ENCODE measurements at places on chromosomes 3 and 15. TPM values are rescaled to one million over a fixed set of nuclear protein-coding genes. Genes with fewer than 3 reads are reported as not detected.

DNA sequence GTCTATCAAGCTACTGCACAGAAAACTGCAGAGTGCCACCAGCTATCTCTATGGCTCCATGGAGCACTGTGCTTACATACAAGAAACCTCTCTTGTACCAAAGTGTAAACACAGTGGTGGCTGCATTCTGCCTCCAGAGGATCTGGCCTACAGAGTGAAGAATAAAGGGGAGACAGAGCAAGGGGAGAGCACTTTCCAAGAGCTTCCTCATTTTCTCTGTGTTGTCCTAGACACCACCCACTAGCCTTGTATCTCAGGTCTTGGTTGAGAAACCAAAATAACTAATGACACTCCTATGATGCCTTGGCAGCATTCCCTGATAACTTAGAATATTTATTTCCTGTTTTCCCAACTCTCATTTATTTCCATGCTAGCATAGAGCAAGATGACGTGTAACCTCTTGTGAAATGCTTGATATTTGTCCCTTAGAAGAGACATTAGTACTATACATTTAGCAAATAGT is 56.9 kb upstream of the PHLDB2 start:
- H3K27ac ChIP-seq: peak overlapping the region; percentile 89
- DNase-seq: peak; percentile 19
- H3K4me1 ChIP-seq: no peaks in the 10 kb centered on the region
- H3K27me3 ChIP-seq: no peaks in the 10 kb centered on the region

GRCh38 chr3:132285620-132285945 is 31.6 kb upstream of the ACP3 start:
- H3K4me3 ChIP-seq: no peak overlapping the region
- H3K36me3 ChIP-seq: no peaks in the 10 kb centered on the region
- DNase-seq: peak; percentile 26
- peaks cover 24% of the 10 kb centered on the region for H3K4me1 ChIP-seq
- peak overlapping the region; percentile 81 for H3K27ac ChIP-seq

Gene MYRIP
- 0.80 TPM for total RNA-seq

DNA sequence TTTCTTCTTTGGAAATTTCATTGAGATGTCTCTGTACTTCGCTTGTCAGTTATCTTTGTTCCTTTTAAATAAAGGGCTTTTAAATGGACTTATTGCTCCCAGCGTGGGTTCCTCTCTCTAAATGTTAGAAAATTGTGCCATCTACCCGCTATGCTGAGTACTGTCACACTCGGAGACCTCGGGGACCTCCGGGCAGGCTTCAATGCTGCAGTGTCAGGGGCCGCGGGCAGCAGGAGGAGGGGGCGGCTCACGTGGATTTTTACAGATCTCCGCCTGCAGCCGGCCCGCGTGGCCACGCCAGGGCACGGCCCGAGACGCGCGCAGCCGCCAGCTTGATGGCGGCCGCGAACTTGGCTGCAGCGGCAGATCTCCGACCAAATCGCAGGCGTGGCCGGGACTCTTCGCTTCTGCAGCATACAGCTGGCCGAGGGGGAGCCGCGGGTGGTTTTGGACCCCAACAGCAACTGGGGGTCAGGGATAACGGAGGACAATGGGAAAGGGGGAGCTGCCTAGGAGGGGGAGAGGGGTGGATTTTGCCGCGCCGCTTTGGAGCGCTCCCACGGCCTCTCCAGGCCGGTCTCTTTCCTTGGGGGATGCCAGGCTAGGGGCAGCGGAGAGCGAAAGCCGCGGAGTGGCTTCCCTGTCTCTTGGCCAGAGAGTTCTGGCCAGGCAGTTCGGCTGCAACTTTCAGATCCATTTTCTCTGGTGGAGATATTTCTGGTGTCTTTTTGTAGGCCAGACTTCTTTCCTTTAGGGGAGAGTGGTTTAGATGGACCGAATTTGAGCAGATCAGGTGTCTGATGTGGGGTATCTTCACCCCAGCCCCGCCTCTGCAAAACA is 15.3 kb downstream of the NR2F2 start:
- peaks cover 42% of the 10 kb centered on the region for H3K4me1 ChIP-seq
- H3K4me3 ChIP-seq: no peak overlapping the region
- H3K27ac ChIP-seq: no peak overlapping the region
- no peaks in the 10 kb centered on the region for H3K36me3 ChIP-seq
- peaks cover 40% of the 10 kb centered on the region for H3K27me3 ChIP-seq

GRCh38 chr15:33086500-33087121 is 107.9 kb downstream of the FMN1 start:
- no peaks in the 10 kb centered on the region for H3K36me3 ChIP-seq
- no peaks in the 10 kb centered on the region for H3K4me1 ChIP-seq
- DNase-seq: peak; percentile 58

GRCh38 chr15:78684657-78685056 is 43.6 kb upstream of the CHRNB4 start:
- no peak for DNase-seq
- H3K4me1 ChIP-seq: peaks cover 5% of the 10 kb centered on the region
- no peak overlapping the region for H3K27ac ChIP-seq
- H3K27me3 ChIP-seq: no peaks in the 10 kb centered on the region
- no peak overlapping the region for H3K4me3 ChIP-seq

DNA sequence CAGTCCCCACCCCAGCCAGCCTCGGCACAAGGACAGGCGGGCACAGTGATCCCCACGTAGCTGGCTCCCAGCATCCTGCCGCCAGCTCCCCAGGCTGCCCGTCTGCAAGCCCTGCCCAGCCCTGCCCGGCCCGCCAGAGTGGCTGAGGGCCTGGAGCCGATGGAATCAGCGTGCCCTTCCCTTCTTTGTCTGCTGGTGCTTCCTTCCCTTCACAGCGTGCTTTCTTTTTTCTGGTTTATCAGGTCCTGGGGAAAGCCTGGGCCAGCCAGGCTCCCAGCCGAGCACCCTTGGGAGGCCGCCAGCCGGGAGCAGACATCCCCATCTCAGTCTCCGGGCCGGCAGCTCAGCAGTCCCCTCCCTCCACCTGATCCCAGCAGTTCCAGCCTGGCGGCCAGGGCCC is 54.7 kb upstream of the SMAD6 start:
- H3K27ac ChIP-seq: no peak overlapping the region
- H3K4me3 ChIP-seq: no peak overlapping the region
- peaks cover 16% of the 10 kb centered on the region for H3K4me1 ChIP-seq
- H3K36me3 ChIP-seq: no peaks in the 10 kb centered on the region
- H3K27me3 ChIP-seq: no peaks in the 10 kb centered on the region

DNA sequence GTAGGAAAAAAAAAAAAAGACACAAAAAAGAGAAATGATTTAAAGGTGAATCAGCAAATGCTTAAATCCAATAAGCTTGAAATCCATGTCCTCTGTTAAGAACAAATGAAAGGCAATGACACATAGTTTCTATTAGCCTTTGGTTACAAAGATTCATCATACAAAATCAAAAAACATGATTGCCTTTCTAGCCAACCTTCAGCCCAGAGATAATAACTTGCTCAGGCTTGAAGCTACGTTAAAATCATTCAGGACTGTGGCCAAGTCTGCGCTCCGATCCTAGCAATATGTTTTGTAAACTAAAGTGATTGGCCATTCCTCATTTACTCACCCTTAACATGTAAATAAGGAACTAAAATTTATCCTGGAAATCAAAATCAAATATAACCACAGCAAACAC is 556.7 kb downstream of the FGF12 start:
- no peak overlapping the region for H3K27ac ChIP-seq
- no peaks in the 10 kb centered on the region for H3K36me3 ChIP-seq
- no peak overlapping the region for H3K4me3 ChIP-seq

Gene BTLA
- total RNA-seq: not detected

Gene GOLGA6B
- 0.08 TPM for total RNA-seq

GRCh38 chr3:134796281-134797056 is 1.4 kb downstream of the EPHB1 start:
- H3K27me3 ChIP-seq: peaks cover 60% of the 10 kb centered on the region
- no peaks in the 10 kb centered on the region for H3K36me3 ChIP-seq
- H3K27ac ChIP-seq: no peak overlapping the region
- H3K4me1 ChIP-seq: no peaks in the 10 kb centered on the region
- peak overlapping the region; percentile 43 for H3K4me3 ChIP-seq

DNA sequence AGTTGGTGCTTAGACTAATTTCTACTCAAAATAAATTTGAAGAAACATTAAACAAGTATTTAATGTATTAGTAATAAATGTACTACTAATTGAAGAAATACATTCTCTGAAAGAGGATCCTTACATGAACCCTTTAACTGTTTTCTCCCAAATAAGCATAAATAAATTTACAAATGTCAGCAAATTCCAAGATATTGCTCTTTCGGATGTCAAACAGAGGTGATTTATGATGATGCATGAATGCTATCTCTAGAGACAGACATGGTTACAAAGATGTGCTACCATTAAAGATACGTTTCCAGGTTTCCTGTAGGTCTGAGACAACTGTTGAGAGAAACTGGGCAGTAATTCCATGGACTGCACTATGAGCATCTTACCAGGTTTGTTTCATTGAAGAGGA is 629 bp downstream of the GABRR3 start:
- DNase-seq: no peak
- no peaks in the 10 kb centered on the region for H3K36me3 ChIP-seq
- H3K27me3 ChIP-seq: no peaks in the 10 kb centered on the region
- no peak overlapping the region for H3K27ac ChIP-seq

Gene BSN
- 0.37 TPM for total RNA-seq

Gene ABHD17C
- 21.9 TPM for total RNA-seq

Gene TMEM40
- not detected for total RNA-seq

DNA sequence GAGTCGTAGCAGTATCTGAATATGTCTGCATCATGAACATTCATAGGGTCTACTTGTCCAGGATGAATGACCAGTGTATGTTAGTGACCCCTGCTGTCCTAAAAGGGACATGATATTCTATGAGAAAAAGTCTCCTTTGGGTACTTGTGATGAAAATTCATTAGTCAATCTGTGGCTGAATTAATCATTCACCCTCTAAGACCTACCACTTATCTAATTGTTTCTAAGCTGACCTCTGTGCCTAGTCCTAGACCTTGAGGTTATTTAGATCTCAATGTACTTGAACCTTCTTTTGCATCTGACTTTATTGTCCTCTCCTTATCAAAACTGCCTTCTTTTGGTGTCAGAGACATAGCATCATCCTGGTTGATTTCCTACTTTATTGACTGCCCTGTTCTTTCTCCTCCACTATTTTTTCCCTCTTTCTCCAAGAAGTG is 799.3 kb downstream of the DIPK2A start:
- H3K27me3 ChIP-seq: no peaks in the 10 kb centered on the region
- H3K4me3 ChIP-seq: no peak overlapping the region
- H3K4me1 ChIP-seq: no peaks in the 10 kb centered on the region

Gene FBXW12
- total RNA-seq: not detected

- H3K36me3 ChIP-seq: no peaks in the 10 kb centered on the region
- H3K4me1 ChIP-seq: no peaks in the 10 kb centered on the region
- H3K4me3 ChIP-seq: no peak overlapping the region
- H3K27ac ChIP-seq: no peak overlapping the region
Observed at GRCh38 chr15:69958496-69959084, 139.1 kb downstream of the TLE3 start.

DNA sequence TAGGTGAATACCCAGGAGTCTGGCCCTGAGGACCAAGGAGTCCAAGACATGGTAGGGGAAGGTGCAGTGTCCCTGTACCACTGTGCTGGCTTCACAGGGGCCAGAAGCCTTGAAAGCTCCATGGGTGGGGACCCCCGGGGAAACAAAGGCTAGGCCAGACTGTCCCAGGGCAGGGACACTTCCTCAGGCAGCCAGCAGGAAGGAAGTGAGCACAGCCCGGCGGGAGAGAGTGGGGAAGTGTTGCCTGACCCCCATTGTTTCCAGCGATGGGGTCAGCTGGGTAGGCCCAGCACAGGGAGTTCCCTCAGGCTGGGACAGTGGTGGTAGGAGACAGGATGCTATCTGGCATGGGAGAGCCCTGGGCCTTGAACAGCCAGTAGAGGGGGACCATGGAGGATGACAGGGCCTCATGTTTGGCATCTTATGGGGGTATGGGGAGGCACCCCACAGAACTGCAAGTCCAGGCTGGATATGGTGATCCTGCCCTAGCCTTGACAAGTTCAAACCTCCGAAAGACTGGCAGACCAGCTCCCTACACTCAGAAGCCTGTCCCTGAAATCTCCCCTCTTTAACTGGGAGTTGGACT is 1.2 kb upstream of the HYAL2 start:
- no peaks in the 10 kb centered on the region for H3K27me3 ChIP-seq
- H3K4me1 ChIP-seq: peaks cover 41% of the 10 kb centered on the region
- no peak for DNase-seq
- no peak overlapping the region for H3K4me3 ChIP-seq
- H3K27ac ChIP-seq: peak overlapping the region; percentile 100
- H3K36me3 ChIP-seq: no peaks in the 10 kb centered on the region

DNA sequence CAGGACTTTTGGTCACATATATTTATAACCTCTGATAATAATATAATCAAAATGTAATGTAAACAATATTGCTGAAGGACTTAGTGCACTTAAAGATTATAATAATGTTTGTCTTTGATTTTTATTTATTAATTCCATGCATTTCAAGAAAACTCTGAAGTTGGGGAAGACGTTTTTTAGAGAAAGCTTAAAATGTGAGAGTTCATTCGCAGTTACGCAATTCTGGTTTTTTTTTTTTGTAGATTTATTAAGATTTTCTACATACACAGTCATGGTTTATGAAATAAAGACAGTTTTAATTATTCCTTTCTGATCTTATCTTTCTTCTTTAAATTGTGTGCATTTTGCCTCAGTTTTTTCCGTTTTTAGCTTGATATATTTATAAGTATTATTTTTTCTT is 204.7 kb downstream of the EPHA3 start:
- H3K27ac ChIP-seq: no peak overlapping the region
- no peaks in the 10 kb centered on the region for H3K36me3 ChIP-seq
- DNase-seq: no peak
- H3K4me3 ChIP-seq: no peak overlapping the region

GRCh38 chr3:141074529-141074928 is 23.4 kb downstream of the SPSB4 start:
- no peak overlapping the region for H3K27ac ChIP-seq
- no peak for DNase-seq
- no peak overlapping the region for H3K4me3 ChIP-seq
- peaks cover 17% of the 10 kb centered on the region for H3K4me1 ChIP-seq

DNA sequence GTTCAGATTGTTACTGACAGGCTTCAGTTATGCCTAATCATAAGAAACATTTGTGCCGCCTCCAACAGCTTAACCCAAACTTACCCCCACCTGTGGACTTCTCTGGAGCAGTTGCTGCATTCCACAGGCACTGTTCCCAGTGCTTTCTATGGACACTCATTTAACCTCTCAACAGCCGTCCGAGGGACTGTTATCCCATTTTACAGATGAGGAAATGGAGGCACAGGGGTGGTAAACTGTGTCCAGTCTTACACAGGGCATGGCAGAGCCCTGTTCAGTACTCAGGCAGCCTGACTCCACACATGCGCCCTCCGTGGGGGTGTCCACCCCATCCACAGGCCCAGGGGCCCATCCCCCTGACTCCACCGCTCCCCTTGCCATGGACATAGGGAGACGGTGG is 14.3 kb upstream of the TGM5 start:
- H3K27me3 ChIP-seq: no peaks in the 10 kb centered on the region
- no peak overlapping the region for H3K27ac ChIP-seq
- H3K4me1 ChIP-seq: no peaks in the 10 kb centered on the region
- H3K36me3 ChIP-seq: no peaks in the 10 kb centered on the region

Measured in hepatocyte (in vitro differentiated cells).